ENCODE measurements at places on chromosomes 13 and 19. TPM values are rescaled to one million over a fixed set of nuclear protein-coding genes. Genes with fewer than 3 reads are reported as not detected.

- no peak for DNase-seq
Measured at GRCh38 chr13:91314888-91315287, 32.6 kb upstream of the MIR17HG start.

- no peak for DNase-seq
Measured at GRCh38 chr19:47280183-47280797, 5.6 kb downstream of the INAFM1 start.

GRCh38 chr19:43430976-43431375, 16.3 kb downstream of the TEX101 start:
- no peak for DNase-seq

GRCh38 chr13:62847520-62847919, 1431.9 kb upstream of the PCDH20 start:
- no peak for DNase-seq

DNA sequence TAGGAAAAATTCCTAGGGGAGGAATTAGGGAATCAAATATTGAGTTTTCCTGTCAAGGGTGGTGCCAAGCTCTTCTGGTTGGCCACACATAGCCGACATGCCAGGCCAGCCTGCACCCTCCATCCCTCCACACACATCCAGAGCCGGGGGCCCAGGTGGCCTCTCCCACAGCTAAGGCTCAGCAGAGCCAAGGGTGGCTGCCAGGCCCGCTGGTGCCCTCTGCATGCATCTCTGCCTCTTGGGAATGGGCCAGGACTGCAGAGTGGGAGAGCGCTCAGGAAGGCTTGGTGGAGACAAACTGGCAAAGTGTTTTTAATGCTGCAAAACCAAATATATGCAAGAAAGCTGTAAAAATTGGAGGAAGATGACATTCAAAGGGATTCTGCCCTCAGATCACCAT, 42.7 kb upstream of the GAS6 start:
- DNase-seq: no peak

- DNase-seq: no peak
Measured at GRCh38 chr19:1470305-1471009, 8.6 kb downstream of the C19orf25 start.

- no peak for DNase-seq
Measured at GRCh38 chr19:29393915-29394460, 131.8 kb upstream of the VSTM2B start.

GRCh38 chr13:97003071-97003470, 8.8 kb upstream of the OXGR1 start:
- no peak for DNase-seq

DNA sequence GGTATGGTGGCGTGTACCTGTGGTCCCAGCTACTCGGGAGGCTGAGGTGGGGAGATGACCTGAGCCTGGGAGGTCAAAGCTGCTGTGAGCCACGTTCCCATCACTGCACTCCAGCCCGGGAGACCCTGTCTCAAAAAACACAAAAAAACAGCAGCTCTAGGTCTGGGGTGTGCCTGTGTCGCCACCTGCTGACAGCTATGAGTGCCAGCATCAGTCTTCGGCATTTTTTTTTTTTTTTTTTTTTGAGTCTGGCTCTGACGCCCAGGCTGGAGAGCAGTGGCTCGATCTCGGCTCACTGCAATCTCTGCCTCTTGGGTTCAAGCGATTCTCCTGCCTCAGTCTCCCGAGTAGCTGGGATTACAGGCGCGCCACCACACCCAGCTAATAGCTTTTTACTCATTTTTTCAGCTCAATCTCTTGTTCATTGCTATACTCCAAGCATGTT, 10.1 kb downstream of the AP2S1 start:
- no peak for DNase-seq

DNA sequence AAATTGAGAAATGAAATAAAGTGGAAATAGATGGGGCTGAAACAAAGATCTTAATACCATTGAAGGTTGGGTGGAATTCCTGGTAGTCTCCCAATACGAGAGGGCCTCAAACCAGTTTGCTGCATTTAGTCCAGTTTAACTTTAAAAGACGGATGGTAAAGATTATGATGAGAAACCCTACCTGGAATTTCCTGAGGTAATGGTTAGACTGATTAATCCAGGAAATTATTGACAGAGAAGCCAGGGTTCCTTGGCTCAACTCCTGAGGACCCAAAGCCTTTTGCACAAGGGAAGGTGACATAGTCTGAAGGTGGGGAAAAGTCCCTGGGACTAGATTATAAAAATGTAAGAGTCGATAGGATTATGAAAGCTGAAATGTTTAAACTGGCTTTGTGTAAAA, 133.2 kb upstream of the SLITRK5 start:
- DNase-seq: no peak

DNA sequence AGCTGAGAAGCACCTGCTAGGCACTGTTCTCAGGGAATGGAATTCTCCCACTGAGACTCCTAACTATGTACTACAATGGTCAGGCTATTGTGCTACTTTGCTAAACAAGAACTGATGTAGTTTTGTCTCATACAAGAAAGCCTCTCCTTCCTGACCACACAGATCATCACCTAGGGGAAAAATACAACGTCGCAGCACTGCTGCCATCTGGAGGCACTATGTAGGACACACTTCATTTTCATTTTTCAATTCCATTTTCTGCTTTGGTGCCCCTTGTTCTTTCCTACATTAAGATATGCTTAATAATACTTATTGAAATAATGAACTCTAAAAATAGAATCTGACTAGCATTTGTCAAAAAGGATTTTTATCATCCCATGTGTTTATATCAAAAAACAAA, 21.1 kb downstream of the PROSER1 start:
- DNase-seq: no peak

- DNase-seq: no peak
Measured at GRCh38 chr19:52735734-52736133, 890 bp upstream of the ZNF611 start.

- no peak for DNase-seq
Measured at GRCh38 chr13:64339373-64340063, 2890.6 kb downstream of the PCDH9 start.

GRCh38 chr13:75103976-75104375, 378.0 kb downstream of the TBC1D4 start:
- no peak for DNase-seq

DNA sequence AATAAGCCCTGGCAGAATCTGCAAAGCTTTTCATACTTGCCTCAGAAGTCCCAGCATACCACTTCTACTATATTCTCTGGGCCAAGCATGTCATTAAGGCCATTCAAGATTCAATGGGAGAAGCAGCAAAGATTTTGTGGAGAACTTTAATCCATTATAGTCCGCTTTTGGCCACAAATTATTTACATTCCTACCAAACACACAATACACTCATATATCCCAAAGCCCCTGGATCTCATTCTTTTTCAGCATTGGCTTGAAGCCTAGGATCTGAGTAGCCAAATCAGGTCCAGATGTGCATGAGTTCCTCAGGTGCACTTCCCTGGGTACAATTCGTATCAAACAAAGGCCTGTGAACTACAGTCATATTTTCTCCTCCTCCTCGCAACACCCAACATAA, 203.4 kb downstream of the NDFIP2 start:
- DNase-seq: no peak

DNA sequence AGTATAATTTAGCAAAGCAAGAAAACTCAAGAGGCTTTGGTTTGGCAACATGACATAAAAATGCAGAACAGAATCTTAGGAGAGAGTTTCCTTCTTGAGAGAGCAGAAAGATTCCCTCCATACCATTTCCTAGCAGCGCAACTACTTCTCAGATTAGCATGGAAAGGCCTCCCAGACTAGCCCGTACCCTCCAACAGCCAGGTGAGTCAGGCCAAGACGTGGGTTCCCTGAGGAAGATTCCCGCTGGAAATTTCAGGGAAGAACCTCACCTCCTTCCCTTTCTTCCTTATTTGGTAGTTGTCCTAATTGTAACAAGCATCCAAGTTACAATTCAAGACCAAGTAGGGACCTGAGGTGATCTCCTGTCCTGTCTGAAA, 12.3 kb downstream of the COL4A2 start:
- DNase-seq: no peak

Gene CD22
- total RNA-seq: not detected

Gene YJEFN3
- 3.6 TPM for total RNA-seq

Gene TBC1D17
- total RNA-seq: 36.3 TPM

Gene COL5A3
- total RNA-seq: 65.9 TPM

Gene DLL3
- 1.00 TPM for total RNA-seq
